Stromal cell of bone marrow (primary cell): ENCODE measurements at places on chromosomes 2 and 18.

GRCh38 chr2:142134911-142135310 lies 4.1 kb upstream of the LRP1B start:
- no peak for DNase-seq

DNA sequence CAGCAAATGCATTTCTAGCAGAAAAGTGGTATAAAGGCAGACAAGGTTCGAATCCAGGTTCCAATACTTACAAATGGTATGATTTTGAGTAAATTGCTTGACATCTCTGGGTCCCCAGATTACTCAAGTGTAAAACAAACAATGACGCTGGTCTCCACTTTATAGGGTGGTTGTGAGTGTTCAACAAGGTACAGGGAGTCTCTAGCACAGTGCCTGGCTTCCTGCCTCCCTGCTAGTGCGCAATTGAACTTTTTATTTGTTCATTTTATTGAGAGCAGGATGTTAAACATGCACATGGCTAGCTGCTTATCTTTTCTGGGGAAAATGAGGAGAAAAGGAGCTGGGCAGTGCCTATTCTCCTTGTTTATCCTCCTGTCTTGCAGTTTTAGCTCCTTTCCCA lies 74.9 kb upstream of the MYL1 start:
- DNase-seq, result no peak

- DNase-seq, result no peak
Observed at GRCh38 chr2:99878581-99879350, 263.6 kb downstream of the AFF3 start.

- no peak for DNase-seq
Observed at GRCh38 chr2:201839727-201840126, 33.4 kb downstream of the CDK15 start.

DNA sequence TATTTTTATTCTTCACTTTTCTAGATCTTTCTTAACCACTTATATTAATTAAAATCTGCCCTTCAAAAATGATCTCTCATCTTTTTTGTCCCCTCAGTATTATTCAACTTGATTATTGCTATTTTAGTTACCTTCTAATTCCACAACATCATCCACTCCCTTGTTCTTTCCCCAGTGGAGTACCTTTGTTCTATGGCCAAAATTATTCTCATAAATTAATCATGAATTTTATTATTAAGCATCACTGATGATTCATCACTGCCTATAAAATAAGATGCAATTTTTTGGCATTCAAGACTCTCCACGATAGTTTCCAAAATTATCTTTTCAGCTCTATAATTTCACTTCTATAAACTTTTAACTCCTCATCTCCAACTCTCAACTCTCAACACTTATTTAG lies 505.7 kb downstream of the SPAG16 start:
- no peak for DNase-seq

DNA sequence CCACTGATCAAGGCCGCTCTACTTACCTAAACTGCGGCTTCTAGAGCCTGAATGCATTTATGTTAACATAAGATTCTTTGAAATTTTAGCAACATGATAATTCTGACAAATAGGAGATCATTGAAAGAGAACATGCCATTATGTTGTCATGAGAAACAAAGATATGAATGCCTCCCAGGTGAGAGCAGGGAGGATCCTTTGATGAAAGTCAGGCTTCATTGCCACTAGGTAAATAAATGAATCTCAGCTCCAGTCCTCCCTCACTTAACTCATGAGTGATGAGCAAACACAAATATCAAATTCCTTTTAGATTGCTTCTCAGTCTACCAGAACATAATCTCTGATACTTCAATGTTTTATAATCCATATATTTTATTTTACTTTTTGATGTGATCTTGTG lies 463.2 kb upstream of the CDH7 start:
- DNase-seq, result no peak
